ENCODE measurements at places on chromosomes 13 and 19.

DNA sequence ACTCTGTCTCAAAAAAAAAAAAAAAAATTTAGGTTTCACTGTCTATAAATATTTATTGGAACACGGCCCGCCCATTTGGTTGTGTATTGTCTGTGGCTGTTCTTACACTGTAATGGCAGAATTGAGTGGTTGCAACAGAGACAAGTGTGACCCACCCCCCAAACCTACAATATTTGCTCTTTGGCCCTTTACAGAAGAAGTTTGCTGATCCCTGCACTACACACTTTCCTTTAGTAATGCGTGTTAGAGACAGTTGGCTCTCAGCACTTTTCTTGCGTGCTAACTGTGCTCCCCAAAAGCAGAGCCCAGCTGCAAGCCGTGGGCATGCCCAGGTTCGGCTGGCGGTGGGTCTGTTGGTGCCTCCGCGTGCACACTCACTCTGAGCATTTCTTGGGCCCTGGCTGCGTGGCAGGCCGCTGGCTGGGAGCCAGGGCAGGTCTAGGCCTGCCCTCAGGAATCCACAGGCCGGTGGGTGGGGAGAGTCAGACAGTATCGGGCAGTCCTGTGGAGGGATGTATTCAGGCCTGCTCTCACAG is 72.6 kb downstream of the SIPA1L3 start:
- DNase-seq = no peak

DNA sequence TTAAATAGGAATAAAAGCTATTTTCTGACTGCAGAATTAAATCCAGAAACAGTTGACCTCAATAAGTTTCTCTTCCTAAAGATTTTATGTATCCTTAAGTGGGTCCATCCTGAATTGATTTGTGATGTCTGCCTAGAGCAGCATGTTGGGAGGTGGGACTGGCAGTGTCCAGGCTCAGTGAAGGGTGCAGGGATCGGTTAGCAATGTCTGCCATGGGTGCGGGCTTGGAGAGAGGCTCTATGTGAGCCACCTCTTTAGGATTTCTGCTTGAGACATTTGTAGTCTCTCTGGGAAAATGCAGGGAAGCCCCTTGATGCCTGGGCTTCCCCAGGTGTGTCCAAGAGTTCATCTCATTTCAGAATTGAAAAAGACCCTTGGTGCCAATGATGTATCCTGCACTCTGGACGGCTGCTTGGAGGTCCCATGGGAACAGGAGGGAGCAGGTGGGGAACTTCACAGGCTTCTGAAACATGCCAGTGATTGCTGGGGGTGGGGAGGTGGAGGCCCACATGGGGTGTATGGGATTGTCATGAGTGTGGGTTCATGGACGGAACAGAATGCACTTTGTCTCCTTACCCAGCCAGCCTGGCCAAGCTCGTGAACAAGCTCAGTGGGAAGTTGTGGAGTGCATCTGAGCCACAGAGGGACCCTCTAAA is 6.2 kb upstream of the COLGALT1 start:
- no peak for DNase-seq

DNA sequence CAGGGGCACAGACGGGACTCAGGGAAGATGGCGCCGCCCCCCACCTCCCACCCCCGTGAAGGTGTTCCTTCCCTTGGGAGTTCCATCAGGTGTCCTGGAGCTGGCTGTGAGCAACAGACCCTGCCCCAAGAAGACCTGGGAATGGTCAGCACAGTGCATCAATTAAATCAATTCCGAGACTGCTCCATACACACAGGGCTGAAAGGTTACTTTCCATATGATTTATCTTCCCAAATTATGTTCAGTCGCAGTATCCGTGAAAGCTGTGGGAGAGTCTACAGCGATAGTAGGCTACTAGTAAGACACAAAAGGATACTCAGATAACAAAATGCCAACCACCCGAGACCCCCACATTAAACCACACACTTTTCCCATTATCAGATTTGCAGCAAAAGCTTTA is 71.8 kb upstream of the PABPC3 start:
- no peak for DNase-seq

DNA sequence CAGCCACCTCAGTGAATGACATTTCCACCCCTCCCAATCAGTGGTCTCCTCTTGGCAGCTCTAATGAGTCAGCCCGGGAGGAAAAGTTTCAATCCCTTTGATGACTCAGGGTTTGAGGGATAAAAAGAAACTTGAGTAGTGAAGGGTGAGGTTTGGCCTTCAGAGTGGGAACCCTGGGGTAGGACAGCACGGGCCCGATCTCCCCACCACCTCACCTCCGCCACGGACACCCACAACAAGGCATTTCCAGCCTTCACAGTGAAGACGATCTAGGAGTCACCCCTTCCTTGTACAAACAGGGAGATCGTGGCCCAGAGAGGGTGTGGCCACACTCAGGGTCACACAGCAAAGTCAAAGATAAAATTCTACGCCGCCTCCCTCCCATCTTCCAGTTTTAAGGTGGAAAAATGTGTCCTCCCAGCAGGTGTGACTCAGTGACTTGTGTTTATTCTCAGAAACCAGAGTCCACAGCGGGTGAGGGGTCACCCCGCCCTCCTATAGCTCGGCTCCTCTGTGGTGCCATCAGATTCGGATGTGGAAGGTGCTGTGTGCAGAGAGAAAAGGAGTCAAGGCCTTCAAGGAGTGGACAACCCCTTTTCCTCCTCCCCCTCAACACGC is 12.3 kb downstream of the CIB3 start:
- DNase-seq = peak; percentile 43

DNA sequence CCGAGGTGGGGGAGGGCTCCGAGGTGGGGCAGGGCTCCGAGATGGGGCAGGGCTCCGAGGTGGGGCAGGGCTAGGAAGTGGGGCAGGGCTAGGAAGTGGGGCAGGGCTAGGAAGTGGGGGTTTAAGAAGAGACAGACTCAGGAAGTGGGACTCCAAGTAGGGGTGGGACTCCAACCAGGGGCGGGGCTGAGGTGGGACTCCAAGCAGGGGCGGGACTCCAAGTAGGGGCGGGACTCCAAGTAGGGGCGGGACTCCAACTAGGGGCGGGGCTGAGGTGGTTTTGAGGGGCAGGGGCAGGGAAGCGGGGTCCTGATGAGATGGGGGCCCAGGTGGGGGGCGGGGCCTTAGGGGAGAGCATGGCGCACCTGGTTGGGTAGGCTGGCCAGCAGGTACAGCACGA is 13.6 kb downstream of the CFD start:
- no peak for DNase-seq

DNA sequence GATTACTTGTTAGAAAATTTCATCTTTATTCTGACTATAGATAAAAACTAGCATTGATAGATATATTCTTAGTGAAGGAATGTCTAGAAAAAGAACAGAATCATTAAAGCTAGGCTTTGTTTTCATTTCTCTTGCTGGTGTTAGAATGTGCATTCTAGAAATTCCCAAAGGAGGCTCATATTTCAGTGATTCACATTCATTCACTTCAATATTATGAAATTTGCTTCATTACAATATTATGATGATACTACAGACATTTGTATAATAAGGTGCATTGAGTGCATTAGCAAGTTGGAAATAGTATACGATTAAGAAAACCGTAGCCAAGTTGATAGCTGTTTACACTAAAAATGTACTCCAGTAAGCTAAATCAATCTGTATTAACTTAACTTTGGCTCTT is 70.7 kb upstream of the MYCBP2 start:
- no peak for DNase-seq

DNA sequence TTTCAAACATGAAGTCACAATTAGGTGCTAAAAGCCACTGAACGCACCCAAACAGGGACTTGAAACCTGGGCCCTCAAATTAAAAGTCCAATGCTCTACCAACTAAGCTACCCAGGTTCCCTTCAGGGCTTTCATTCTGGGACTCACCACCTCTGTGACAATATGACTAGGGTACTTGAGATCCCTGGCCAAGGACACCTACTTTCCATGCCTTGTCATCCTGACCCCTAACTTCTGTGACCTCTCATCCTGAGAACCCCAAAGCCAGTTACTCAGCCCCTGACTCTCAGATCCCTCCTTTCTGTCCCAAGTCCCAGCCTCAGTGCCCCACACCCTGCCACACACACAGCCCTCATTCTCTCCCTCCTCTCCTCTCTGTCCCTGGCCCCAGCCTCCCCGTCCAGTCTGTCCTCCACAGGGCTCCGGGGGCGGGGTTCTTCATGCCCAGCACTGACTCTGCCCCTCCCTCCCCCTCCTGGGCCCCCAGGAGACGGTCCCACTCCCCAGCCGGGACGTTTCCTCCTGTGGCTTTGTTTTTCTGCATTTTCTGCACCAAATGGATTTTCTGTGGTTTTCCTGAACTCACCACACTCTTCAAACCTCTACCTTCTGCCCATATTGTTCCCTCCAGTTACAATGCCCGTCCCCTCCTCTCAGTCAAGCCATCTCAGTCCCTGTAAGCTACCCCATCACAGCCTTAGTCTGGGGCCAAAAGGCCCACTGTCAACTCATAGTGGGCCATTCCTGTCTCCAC is 7.0 kb downstream of the RCN3 start:
- DNase-seq = no peak

DNA sequence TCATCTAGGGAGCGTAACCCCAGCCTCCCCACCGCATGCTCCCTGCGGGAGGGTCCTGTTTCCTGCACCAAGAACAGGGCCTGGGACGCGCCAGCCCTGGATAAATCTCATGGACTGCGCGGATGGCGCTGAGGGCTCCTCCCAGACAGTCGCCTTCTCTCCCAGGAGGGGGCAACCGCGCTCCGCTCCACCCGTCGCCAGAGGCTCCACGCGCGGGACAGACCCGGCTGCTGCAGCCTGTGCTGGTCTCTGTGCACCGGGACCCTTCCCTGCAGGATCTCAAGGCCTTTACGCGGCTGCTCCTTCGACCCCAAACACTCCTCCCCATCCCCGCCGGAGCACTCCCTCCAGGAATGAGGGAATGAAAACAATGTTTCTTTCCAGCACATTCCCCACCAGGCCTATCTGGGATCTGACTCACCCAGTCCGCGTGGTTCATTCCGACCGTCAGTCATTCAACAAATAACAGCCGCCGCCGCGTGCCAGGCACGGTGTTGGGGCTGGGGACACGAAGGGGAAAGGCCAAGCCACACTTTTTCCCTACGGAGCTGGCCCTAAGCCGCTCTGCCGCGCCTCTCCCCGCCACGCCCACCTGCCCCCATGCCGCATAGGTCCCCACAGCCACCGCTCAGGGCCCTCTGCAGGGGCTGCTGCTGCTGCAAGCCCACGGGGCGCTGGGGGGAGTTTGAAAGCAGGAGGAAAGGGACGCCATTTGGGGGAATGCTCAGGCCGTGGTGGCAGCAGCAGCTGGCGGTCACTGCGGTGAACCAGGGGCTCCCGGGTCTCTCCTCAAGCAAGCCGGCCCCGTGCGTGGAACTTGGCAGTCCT is 6.0 kb downstream of the PNMA8B start:
- no peak for DNase-seq

GRCh38 chr13:80504453-80504852 is 163.5 kb upstream of the SPRY2 start:
- no peak for DNase-seq

DNA sequence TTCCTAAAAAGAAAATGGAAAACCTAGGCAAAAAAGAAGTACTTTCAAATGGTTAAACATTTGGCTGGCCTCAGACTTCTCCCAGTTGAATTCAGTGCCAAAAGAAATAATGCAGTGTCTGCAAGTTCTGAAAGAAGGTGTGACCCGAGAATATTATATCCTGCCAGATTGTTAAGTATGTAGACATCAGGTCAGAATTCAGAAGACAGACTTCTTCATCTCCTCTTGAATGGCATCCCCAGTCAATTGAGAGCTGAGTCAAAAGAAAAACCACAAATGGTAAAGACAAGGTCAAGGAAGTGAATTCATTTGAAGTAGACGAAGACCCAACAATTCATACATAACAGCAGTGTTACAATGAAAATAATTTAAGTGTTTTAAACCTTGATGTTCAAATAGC is 194.5 kb downstream of the NBEA start:
- DNase-seq = no peak

DNA sequence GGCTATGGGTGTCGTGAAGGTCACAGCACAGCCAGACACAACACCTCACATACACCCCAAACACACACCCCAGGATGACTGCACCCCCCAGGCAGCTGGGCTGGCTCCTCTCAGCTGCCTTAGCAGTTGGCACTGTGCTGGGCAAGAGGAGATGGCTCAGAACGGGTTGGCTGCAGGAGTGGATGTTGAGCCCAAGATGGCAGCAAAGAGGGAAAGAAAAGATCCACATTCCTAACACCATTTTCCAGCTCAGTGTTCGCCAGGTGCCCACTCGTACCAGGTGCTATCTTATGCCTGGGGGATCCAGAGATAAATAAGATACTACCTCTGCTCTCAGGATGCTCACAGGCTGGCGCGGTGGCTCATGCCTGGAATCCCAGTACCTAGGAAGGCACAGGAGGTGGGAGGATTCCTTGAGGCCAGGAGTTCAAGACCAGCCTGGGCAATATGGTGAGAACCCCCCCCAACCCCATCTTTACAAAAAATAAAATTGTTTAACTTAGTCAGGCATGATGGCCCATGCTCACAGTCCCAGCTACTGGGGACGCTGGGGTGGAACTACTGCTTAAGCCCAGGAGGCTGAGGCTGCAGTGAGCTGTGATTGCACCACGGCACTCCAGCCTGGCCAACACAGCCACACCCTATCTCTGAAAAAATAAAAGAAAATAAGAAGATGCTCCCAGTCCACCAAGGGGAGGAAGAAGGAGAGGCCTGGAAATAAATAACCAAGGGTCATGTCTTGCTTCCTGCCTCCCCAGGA is 89.7 kb upstream of the ZNF507 start:
- DNase-seq = no peak

DNA sequence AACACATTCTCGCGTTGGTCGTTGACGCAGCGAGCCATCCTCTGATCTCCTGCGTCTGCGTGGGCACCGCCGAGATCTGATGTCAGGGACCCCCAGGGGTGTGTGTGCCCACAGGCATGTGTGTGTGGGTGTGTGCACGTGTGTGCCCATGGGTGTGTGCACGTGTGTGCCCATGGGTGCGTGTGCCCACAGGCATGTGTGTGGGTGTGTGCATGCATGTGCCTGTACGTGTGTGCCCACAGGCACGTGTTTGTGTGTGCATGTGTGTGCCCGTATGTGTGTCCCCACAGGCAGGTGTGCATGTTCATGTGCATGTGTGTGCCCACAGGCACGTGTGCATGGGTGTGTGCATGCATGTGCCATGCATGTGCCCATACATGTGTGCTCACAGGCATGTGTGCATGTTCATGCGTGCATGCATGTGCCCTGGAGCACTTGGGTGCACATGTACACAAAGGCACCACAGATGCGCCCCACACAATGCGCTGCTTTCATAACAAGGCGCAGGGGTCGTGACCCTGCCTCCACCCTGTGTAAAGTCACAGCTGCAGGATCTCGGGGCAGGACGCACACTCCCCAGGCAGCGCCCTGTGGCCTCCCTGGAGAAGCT is 77.5 kb downstream of the RASA3 start:
- DNase-seq = no peak

GRCh38 chr19:47707135-47707925 is 5.9 kb upstream of the EHD2 start:
- DNase-seq = no peak

- no peak for DNase-seq
Observed at GRCh38 chr19:10133596-10133995, 13.9 kb upstream of the EIF3G start.

- peak; percentile 16 for DNase-seq
Observed at GRCh38 chr13:91399189-91400062, 1.0 kb downstream of the GPC5 start.

- DNase-seq = peak; percentile 92
Observed at GRCh38 chr13:30871588-30872275, 34.3 kb upstream of the MEDAG start.

- DNase-seq = no peak
Observed at GRCh38 chr19:33071887-33072286, 7.2 kb upstream of the RHPN2 start.
